ENCODE measurements at places on chromosomes 4 and X.

- DNase-seq = no peak
These were observed 10.7 kb upstream of the WDR17 start for GRCh38 chr4:176054942-176055341.

DNA sequence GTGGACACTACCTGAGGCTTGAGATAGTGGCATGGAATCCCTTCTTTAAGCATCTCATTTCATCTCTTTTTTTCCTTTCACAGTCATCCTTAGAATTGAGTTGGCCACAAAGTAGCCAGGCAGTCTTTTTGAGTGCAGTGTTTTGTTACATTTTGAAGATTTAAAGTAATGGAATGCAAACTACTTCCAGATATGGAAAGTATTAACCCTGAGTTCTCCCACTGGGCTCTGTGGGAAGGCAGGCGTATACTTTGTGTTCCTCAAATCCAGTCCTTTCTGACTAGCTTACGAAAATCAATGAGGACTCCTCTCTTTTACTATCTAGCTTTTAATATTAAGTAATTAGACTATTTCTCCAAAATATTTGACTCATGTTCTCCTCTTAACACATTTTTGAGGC lies 29.9 kb downstream of the PCDH10 start:
- no peak for DNase-seq

GRCh38 chrX:72569786-72570185 lies 2.9 kb downstream of the HDAC8 start:
- DNase-seq = no peak

GRCh38 chr4:1130316-1131186 lies 17.2 kb upstream of the RNF212 start:
- DNase-seq = peak; percentile 52

DNA sequence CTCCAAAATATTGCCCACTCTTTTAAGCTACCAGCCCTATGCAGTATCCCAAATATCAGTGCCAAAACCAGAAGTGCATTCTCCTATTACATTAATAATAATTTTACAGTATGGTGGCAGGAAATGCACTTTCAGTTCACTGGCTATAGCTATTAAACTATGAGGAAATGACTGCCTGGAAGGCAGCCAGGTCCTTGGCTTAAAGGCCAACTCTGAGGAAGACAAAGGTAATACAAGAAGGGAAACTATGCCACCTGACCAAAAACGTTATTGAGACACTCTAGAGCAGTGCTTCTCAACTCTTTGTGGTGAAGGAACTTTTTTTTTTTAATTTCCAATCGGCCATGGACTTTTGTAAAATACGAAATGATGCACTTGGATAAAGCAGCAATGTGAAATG lies 133.6 kb upstream of the VAMP7 start:
- DNase-seq = no peak

DNA sequence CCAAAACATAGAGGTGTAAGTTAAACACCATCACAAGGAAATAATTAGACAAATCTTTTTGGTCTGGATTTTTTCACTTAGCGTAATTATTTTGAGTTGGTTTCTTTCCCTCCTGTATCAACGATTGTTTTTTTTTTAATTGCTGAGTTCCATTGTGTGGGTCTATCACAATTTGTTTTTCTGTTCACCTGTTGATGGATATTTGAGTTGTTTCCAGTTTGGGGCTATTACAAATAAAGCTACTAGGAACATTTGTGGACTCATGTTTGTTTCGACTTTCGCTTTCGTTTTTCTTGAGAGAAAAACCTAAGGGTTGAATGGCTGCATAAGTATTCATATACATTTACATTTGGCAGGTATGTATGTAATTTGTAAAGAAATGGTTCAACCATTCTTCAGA lies 20.4 kb upstream of the FBXW7 start:
- DNase-seq = no peak

DNA sequence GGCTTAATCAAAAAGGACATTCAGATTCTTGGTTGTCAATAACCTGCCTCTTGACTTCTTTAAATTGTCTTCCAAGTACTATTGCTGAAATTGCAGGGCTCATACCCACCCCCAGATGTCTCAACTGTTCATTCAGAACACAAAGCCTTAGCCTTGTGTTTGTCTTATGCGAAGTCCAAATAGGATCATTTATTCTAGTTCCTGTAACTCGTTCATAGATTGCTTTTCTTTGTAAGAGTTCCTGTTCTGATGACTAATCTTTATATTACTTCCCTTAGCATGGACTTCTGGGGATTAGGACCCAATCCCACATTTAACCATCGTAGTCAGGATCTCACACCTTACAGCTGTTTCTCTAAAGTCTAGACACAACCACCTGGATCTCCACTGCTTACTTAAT lies 226.0 kb downstream of the VEGFC start:
- no peak for DNase-seq

DNA sequence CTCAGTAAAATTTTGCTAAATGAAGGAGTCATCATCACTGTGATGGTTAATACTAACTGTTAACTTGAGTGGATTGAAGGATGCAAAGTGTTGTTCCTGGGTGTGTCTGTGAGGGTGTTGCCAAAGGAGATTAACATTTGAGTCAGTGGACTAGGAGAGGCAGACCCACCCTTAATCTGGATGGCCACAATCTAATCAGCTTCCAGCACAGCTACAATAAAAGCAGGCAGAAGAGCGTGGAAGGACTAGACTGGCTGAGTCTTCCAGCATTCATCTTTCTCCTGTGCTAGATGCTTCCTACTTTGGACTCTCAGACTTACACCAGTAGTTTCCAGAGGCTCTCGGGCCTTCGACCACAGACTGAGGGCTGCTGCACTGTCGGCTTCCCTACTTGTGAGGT lies 21.3 kb upstream of the WDR44 start:
- DNase-seq = no peak

- DNase-seq = no peak
These were observed 171.1 kb upstream of the ANKRD50 start for GRCh38 chr4:124883632-124884031.

GRCh38 chrX:133415276-133416105 lies at the start of gene GPC4:
Gene GPC4 (minus strand): TSS chrX:133415489. CDS start chrX:133414965, 524 bp downstream.
- no peak for DNase-seq

DNA sequence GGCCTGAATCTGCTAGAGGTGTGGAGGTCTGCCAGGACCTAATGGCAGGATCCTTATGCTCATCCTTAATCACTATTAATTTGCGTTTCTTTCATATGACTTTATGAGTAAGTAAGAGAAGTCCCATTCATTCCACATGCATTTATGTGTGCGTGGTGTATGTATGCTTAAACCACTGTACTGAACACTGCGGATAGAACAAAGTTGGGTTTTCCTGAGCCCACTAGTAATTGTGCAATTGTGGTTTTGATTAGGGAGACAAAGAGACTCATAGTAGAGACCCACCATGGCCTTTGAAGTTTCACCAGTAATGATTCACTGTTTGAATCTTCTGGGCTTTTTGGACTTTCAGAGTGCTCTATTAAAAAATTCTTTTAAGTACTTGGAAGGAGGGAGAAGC lies 498.5 kb upstream of the DIPK2B start:
- DNase-seq = no peak

DNA sequence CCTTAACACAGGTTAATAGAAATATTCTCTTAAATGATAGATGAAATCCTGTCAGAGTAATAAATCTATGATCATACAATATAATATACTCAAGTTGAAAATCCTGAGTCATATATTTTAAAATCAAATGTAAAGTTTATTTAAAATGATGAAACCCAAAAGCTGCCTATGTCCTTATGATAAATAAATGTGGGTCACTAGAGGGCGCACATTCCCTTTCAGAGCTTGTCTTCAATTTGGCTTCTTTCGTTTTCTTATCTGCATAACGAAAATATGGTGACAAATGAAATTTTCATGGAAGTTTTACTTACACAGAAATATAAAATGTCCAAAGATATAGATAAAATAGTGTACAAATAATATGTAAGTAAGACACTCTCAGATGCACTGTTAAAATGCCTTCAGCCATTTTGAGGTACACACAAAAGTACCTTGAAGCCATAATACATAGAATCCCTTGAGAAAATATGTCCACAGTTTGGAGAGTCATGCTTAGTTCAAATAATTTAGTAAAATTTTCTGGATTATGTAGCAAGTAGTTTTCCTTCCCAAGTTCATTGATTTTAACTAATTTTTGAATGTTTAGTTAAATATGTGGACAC lies 680.4 kb downstream of the DMD start:
- no peak for DNase-seq

DNA sequence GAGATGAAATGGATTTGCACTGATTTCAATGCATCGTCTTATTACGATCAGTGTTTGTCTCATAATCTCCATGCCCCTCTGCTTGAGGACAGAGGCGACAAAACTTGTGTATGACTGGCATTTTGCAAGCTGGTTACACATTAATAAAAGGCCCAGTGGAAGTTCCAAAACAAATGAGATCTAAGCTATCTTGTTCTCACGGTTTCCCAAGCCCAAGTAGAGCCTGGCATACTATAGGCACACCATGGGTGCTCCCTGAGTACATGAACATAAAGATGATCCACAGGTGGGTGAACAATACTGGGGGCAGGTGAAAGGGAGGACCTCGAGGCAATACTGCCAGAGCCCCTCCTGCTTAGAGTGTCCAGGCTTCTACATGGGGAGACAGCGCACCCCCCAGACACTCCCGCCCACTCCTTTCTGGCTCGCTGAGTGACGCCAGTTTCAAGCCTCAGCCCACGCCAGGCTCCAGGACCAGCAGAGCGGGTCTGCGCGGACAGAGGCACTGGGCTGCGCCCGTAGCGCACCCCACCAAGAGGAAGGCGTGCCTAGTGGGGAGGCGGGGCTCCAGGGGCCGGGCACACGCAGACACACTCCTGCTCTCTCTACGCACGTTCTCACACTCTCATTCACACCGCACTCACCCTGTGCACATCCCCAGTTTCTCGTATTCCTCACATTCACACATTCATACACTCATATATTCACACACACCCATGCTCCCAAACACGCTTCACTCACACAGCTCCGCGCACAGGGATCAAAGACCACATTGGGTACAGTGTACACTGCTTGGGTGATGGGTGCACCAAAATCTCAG lies 8.9 kb upstream of the GSX2 start:
- no peak for DNase-seq

GRCh38 chrX:15645266-15645665 lies 19.3 kb downstream of the CLTRN start:
- DNase-seq = no peak

GRCh38 chrX:16671005-16671404 lies 21.0 kb downstream of the S100G start:
- no peak for DNase-seq

GRCh38 chr4:100989401-100989800 lies 357.9 kb downstream of the PPP3CA start:
- no peak for DNase-seq

DNA sequence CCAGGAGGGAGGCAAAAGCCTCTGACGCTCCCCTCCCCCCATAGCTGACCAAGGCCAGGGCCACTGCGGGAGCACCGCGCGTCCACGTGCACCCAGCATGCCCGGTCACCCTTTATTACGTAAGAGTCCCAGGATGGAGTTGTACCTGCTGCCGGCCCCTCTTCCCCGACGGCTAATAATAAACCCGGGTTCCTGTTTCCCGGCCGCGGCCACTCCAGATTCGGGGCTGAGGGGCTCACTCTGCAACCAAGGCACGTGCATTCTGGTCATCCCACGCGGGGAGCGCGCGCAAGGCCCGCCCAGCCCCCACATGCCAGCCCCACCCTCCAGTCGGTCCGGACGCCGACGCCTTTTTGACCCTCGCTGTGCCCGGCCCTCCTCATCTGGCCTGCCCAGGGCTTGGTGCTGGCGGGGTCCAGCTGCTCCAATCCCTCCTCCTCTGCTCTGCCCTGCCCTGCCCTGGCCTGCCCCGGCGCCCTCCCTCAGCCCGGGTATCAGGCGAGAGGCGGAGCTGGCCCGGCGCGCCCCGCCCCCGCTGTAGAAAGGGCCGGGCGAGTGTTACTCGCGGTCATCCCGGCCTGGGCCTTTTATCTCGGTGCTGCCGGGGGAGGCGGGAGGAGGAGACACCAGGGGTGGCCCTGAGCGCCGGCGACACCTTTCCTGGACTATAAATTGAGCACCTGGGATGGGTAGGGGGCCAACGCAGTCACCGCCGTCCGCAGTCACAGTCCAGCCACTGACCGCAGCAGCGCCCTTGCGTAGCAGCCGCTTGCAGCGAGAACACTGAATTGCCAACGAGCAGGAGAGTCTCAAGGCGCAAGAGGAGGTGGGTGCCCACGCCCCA lies 2.6 kb downstream of the MID1IP1 start:
- no peak for DNase-seq

GRCh38 chrX:2384486-2384885 lies 116.3 kb downstream of the DHRSX start:
- DNase-seq = no peak

Measured in stimulated activated CD4-positive, alpha-beta T cell treated with anti-CD3 and anti-CD28 coated beads, Interleukin-1b, Interleukin-23, amount 100 ng/mL, for 24 hours (primary cell).